ENCODE measurements at places on chromosomes 12 and 14. TPM values are rescaled to one million over a fixed set of nuclear protein-coding genes. Genes with fewer than 3 reads are reported as not detected.
A peak's percentile ranks its signal among the peaks of the same experiment; 100 is the strongest.

- no peak for DNase-seq
- no peak overlapping the region for H3K4me3 ChIP-seq
- H3K36me3 ChIP-seq = no peaks in the 10 kb centered on the region
- H3K4me1 ChIP-seq = no peaks in the 10 kb centered on the region
These were observed 68.2 kb downstream of the DNAI7 start for GRCh38 chr12:25126746-25127145.

DNA sequence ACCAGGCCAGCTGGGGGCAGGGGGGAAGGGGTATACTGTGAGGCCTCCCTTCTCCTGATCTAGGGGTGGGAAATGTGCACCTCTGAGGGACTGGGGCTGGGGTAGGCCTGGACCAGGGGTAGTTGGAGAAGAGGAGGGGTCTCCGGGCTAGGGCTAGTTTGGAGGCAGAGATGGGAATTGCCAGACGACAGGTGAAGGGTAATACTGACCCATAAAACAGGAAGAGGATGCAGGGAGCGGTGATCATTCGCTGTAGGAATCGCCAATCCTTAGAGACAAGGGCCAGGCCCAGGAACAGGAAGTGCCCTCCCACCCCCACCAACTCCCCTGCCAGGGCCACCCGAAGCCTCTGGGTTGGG lies 4.4 kb downstream of the SLC22A17 start:
- peaks cover 9% of the 10 kb centered on the region for H3K4me1 ChIP-seq
- H3K36me3 ChIP-seq = no peaks in the 10 kb centered on the region
- H3K4me3 ChIP-seq = no peak overlapping the region
- DNase-seq = no peak
- H3K27me3 ChIP-seq = peaks cover 25% of the 10 kb centered on the region

DNA sequence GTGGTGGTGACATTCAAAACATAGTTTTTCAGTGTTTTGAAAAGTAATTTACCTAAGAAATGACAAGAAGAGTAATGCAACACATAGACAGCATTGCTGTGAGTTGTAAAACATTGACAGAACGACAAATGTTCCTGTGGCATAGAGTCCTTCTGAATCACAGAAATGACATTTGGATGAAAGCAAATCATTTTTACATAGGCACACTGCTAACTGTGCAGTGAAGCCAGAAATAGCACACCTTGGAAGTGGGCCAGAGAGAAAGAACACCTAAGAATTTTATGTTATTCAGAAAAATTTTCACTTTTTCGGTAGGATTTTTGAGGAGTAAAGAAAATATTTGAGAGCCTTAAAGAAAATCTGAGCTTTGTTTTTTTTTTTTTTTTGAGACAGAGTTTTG lies 100.6 kb downstream of the ANO4 start:
- H3K4me1 ChIP-seq = no peaks in the 10 kb centered on the region

GRCh38 chr14:65849558-65849957 lies 437.0 kb downstream of the FUT8 start:
- peak overlapping the region; percentile 97 for H3K27ac ChIP-seq
- H3K4me1 ChIP-seq = peaks cover 70% of the 10 kb centered on the region
- no peak for DNase-seq
- H3K27me3 ChIP-seq = no peaks in the 10 kb centered on the region
- H3K36me3 ChIP-seq = peaks cover 50% of the 10 kb centered on the region

- H3K27me3 ChIP-seq = no peaks in the 10 kb centered on the region
- no peak overlapping the region for H3K4me3 ChIP-seq
- H3K36me3 ChIP-seq = peaks cover 35% of the 10 kb centered on the region
- no peak overlapping the region for H3K27ac ChIP-seq
- no peak for DNase-seq
These were observed 50.3 kb downstream of the MON2 start for GRCh38 chr12:62516927-62517326.

- no peak overlapping the region for H3K27ac ChIP-seq
- no peaks in the 10 kb centered on the region for H3K27me3 ChIP-seq
- DNase-seq = no peak
- H3K4me1 ChIP-seq = no peaks in the 10 kb centered on the region
These were observed 250.1 kb downstream of the NUAK1 start for GRCh38 chr12:105888696-105889095.

GRCh38 chr12:113528606-113529293 lies 57.1 kb upstream of the LHX5 start:
- peaks cover 4% of the 10 kb centered on the region for H3K27me3 ChIP-seq
- H3K36me3 ChIP-seq = no peaks in the 10 kb centered on the region
- no peak overlapping the region for H3K4me3 ChIP-seq

The PIWIL1 gene
- total RNA-seq = not detected

The BMAL2 gene
- total RNA-seq = 29.1 TPM

The VWF gene
- total RNA-seq = not detected

DNA sequence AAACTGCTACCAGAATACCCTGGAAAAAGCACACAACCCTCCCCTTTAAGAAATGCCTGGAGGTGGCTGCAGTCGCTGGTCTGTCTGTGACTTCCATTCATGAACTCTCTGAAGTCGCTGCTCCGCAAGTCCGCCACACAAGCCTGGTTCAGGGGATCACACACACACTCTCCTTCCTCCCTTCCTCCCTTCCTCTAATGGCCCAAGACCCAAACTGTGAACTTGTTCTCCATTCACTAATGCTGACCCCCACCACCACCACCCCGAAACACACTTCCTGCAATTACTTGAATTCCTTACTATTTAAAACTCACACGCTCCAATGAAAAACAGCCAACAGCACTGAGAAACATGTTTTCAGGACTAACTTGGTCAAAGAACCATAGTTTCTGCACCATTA lies 1.0 kb upstream of the LMO3 start:
- no peak overlapping the region for H3K4me3 ChIP-seq
- DNase-seq = no peak
- peaks cover 39% of the 10 kb centered on the region for H3K27me3 ChIP-seq
- H3K27ac ChIP-seq = no peak overlapping the region
- H3K4me1 ChIP-seq = peaks cover 2% of the 10 kb centered on the region

The INHBC gene
- not detected for total RNA-seq

DNA sequence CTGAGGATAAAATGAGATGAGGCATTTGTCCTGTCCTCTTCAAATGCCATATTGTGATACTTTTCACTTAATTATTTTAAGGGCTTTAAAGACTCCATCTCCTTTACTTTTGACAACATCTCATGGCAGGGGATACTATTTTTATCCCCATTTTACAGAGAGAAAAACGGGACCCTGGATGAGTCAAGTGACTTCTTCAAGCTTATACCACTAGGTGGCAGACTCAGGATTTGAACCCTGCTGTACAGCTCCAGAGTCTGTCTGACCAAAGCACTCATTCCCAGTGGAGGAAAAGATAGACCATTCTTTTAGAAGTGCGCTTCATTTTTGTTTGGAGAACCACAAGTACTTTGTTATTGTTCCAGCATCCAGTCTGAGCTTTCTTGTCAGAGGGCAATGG lies 1.7 kb upstream of the SMOC1 start:
- no peaks in the 10 kb centered on the region for H3K36me3 ChIP-seq
- no peak for DNase-seq
- H3K4me3 ChIP-seq = no peak overlapping the region
- no peaks in the 10 kb centered on the region for H3K4me1 ChIP-seq
- H3K27ac ChIP-seq = no peak overlapping the region

The MEG3 gene
- total RNA-seq = not detected

The A2M gene
- total RNA-seq = not detected

DNA sequence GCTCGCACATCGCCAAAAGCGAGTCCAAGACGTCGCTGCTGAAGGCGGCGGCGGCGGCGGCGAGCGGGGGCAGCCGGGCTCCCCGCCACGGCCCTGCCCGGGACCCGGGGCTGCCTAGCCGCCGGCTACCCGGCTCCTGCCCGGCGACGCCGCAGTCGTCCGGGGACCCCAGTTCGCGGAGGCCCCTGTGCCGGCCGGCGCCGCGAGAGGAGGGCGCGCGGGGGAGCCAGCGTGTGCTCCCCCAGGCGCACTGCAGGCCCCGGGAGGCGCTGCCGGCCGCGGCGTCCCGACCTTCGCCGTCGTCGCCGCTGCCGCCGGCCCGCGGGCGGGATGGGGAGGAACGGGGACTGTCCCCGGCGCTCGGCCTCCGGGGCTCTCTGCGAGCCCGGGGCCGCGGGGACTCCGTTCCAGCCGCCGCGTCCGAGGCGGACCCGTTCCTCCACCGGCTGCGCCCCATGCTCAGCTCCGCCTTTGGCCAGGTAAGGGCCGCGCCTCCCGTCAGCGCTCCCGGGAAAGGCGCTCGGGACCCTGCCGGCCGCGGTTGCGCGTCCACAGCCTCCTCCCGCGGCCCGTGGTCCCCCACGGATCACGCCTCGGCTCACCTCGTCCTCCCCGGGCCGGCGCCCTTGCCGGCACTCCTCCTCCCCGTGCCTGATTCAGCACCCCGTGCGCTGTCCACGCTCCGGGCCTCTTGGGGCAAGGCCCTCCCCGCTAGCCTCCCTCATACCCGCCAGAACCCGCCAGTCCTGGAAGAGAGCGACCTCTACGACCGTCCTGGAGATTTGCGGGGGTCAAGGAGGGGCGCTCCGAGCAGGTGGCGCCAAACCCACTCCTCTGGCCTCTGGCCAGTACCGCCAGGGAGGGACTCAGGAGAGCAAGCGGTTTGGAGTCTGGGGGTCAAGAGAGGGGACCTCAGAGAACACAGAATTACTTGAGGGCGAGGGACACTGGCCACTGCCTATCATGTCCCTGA lies 721 bp downstream of the CABP1 start:
- H3K4me1 ChIP-seq = peaks cover 12% of the 10 kb centered on the region
- peak; percentile 68 for DNase-seq
- no peaks in the 10 kb centered on the region for H3K36me3 ChIP-seq
- no peak overlapping the region for H3K27ac ChIP-seq
- H3K4me3 ChIP-seq = peak overlapping the region; percentile 67
- H3K27me3 ChIP-seq = peaks cover 61% of the 10 kb centered on the region

DNA sequence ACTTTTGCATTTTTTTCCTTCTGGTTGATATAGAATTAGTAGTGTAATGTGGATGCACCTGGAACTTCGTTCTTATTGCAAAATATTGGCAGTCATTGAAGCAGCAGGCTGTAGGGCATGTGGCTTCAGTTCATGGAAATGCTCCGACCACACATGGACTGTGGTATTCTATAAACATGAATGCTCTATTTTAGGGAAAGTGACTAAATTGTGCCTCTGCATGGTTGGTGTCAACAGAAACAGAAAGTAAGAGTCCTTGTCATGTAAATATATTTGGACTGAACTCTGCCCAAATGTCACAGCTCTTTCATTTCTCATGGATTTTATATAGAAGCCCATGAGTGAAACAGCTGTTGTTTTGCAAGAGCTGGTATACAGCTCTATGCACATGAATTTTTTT lies 917.0 kb downstream of the LRFN5 start:
- DNase-seq = no peak
- H3K27ac ChIP-seq = no peak overlapping the region
- no peak overlapping the region for H3K4me3 ChIP-seq

The GPR132 gene
- 51.2 TPM for total RNA-seq

- H3K36me3 ChIP-seq = no peaks in the 10 kb centered on the region
- H3K4me1 ChIP-seq = no peaks in the 10 kb centered on the region
- peaks cover 12% of the 10 kb centered on the region for H3K27me3 ChIP-seq
- no peak overlapping the region for H3K4me3 ChIP-seq
These were observed 64.3 kb downstream of the GALNT8 start for GRCh38 chr12:4784404-4785054.

- no peak overlapping the region for H3K27ac ChIP-seq
- H3K4me3 ChIP-seq = no peak overlapping the region
- H3K27me3 ChIP-seq = no peaks in the 10 kb centered on the region
- H3K36me3 ChIP-seq = peaks cover 20% of the 10 kb centered on the region
- H3K4me1 ChIP-seq = peaks cover 22% of the 10 kb centered on the region
- no peak for DNase-seq
These were observed 13.9 kb downstream of the FBXO34 start for GRCh38 chr14:55285048-55285652.

DNA sequence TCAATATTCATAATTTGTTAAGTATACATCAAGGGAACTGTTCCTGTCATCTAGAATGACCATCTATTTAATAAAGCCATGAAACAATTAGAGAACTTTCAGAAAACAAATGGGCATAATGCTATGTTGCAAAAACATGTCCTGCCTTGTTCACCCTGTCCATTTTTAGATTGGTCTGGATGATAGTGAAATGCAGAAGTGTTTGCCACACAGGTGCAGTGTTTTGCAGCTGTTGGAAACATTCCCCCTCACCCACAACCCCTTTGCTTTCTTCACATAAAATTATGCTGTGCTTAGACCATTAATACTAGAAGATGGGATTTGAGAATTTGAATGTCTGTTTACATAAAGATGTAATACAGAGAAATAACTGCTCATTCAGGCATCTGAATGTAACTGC lies 36.5 kb downstream of the LEMD3 start:
- no peak overlapping the region for H3K4me3 ChIP-seq
- H3K4me1 ChIP-seq = peaks cover 48% of the 10 kb centered on the region
- H3K27ac ChIP-seq = no peak overlapping the region
- no peaks in the 10 kb centered on the region for H3K27me3 ChIP-seq
- peaks cover 53% of the 10 kb centered on the region for H3K36me3 ChIP-seq

DNA sequence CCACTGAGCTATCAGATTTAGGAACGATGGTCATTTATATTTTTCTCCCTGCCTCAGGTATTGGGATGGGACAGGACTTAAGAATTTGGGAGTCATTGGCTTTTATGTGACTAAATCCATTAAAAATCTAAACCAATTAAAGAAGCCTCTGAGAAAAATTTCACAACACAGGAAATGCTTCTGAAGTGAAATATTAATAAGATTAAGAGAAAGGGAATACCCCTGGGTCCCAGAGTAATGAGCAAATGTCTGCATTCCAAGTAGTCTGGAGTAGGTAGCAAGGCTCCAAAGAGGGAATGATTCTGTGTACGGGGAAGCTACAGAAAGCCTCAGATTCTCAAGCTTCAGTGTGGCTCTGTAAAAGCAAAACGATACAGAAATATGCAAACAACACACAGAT lies 707 bp upstream of the MED6 start:
- peak overlapping the region; percentile 69 for H3K27ac ChIP-seq
- H3K4me1 ChIP-seq = peaks cover 33% of the 10 kb centered on the region
- H3K27me3 ChIP-seq = peaks cover 14% of the 10 kb centered on the region
- DNase-seq = no peak
- peaks cover 11% of the 10 kb centered on the region for H3K36me3 ChIP-seq
- H3K4me3 ChIP-seq = peak overlapping the region; percentile 100

DNA sequence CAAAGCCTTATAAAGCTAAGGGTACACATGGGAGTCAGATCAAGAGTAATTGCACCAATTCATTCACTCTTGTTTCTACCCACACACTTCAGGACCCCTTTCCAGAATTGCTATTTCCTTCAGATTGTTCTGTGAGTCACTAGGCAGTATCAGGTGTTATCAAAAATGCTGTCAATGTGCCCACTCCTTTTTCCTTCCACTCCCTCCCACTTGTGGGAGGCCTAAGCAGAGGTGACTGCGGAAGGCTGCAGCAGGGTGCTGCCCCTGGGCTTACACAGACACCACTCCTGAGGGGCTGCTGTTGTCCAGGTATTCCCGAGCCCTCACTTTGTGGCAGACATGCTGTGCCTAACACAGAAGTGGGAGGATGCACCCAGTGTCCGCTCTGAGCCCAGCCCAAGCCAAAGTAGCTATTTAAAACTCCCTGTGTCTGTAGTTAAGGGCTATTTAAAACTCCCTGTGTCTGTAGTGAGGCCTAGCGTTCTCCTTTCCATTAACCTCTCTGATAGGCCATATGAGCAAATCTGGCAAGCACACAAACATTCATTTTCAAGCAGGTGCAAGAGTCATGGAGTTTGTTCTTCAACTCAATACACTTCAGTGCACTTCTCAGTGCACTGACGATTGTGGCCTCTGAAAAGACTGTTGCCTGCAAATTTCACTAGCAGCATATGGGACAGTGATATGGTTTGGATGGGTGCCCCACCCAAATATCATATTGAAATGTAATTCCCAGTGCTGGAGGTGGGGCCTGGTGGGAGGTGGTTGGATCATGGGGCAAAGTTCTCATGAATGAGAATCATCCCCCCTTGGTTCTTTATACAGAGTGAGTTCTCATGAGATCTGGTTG lies 117.8 kb downstream of the PHLDA1 start:
- H3K27me3 ChIP-seq = peaks cover 5% of the 10 kb centered on the region
- H3K36me3 ChIP-seq = peaks cover 2% of the 10 kb centered on the region
- DNase-seq = no peak
- no peak overlapping the region for H3K4me3 ChIP-seq

All from activated CD4-positive, alpha-beta memory T cell treated with anti-CD3 and anti-CD28 coated beads, Interleukin-2, amount 10 ng/mL, durations not matched to agents 7 days and 5 days (primary cell).